ENCODE measurements at places on chromosomes 2 and 18.
A peak's percentile ranks its signal among the peaks of the same experiment; 100 is the strongest.

- no peak for DNase-seq
Observed at GRCh38 chr2:69181806-69182427, 168.9 kb downstream of the ANTXR1 start.

DNA sequence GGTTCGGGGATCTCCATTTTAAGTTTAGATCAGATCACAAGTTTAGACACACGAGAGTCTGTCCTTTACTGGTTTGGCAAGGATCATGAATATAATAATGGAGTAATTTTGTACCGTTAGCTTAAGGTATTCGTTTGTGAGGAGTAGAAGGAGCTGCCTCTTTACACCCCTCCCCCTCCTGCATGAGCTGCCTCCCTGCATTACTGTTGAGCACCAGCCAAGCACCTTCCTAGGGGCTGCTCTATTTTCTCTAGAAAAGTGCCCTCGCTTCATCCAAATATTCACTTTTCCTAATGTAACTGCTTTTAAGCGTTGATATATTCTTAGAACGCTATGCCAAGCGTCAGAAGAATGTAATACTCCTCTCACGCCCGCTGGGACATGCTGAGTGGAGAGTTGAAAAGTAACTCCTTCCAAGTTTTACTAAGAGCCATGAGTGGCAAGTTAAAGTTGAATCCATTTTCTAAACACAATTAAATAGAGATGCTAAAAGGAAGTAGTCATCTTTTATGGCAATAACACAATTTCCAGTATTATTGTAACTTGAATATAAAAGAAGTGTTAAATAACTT, 25.4 kb upstream of the SCN7A start:
- DNase-seq: no peak

DNA sequence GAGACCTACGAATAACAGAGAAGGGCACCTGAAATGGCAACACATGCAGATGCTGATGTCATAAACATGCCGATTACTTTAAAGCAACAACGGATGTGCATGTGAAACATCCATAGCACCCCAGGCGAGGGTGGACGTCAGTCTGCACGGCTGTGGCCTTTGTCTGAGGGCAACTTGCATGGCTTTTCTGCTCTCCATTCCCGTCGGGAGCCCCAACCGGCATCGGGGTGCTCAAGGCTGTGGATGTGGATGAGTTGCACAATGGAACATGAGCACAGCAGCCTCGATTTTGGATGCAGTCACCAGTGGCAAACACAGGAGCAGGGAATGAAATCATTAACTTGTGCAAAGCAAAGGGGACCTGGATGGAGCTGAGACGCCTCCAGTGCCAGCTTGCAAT, 298.2 kb upstream of the SALL3 start:
- DNase-seq: no peak

GRCh38 chr18:452816-453215, 47.7 kb downstream of the COLEC12 start:
- DNase-seq: no peak

DNA sequence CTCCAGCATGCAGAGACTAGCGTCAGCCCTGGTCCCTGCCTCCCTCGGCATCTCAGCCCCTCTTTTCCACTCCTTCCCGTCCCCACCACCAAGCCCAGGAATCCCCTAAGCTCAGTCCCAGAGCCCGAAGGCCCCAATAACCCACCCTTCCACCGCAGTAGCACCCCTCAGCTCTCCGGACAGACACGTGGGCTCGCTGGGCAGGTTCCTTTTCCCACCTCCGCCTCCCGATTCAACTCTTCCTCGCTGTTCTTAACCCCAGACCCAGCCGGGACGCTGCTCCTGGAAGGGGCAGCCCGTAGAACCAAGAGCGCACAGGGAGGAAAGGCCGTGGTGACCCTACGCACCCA, 1.4 kb downstream of the IHH start:
- DNase-seq: peak; percentile 42

DNA sequence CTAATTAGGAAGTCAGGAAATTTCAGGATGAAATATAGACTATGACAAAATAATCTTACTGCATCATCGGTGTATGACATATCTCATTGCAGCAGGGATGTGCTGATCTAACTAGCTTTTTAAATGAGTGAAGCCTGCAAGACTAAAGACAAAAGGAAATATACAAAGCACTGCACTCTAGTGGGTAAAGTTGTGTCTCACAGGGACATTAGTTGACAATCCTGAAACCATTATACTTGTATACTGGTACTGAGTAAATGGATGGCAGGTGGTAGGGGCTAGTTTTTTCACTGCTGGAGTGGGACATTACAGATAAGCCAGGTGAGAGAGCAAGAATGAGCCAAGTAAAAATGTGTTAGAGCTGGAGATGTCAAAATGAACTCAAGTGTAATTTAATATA, 317.5 kb upstream of the RAB6C start:
- DNase-seq: no peak

DNA sequence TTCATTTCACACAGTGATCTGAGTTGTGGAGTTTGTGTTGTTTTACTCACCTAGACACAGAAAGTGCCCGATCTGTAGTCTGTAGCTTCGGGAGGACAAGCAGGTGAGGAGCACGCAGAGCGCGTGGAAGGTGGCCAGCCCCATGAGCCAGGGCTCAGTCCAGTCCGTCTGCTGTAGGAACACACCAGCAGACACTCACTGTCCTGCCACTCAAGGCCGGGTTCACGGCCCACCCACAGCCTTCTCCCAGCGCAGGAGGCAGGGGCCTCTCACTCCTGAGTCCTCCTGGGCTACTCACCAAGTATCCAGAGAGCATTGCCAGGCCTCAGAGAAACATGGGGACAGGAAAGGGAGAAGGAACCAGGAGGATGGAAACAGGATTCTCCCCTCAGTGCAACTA, 1.7 kb downstream of the TMEM18 start:
- no peak for DNase-seq

DNA sequence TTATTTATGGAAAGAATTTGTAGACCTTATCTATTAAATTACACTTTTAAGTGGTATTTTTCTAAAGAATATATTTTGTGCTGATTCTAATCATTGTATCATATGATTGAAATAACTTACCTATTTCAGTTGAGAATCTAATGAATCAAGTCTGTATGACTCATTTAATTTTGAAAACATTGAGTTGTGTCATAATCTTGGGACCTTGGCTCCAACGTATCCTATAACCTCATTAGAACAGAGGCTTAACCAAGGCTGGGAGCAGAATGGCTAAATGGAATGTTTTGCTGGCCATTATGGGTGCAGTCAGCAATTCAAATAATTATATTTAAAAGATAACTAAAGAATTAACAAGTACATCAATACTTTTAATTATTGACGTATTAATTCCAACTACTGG, 19.6 kb upstream of the GULP1 start:
- no peak for DNase-seq

GRCh38 chr2:85959185-85959584, 70.4 kb upstream of the ST3GAL5 start:
- DNase-seq: no peak

DNA sequence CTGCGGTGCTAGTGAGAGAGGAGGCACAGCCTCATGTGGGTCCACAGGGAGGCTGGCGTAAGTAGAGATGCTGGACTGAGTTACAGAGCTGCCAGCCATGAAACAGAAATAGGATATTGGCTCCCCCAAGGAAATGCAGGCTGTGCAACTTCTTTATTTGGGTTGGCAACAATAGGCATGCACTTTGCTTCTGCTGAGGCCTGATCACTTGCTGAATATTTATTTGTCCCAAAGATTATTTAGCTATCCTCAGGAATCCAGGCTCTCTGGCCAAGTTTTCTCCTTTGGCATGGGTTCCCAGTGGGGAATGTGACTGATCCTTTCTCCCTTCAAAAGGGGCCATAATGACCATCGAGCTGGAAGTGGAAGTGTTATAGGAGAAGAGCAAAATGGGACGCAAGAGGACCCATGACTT, 60.0 kb downstream of the MAPK4 start:
- no peak for DNase-seq

GRCh38 chr2:157336137-157337010, 10.8 kb upstream of the ERMN start:
- DNase-seq: peak; percentile 25

GRCh38 chr18:37385846-37386778, 179.5 kb downstream of the CELF4 start:
- DNase-seq: peak; percentile 40

- DNase-seq: peak; percentile 60
Observed at GRCh38 chr2:68251187-68251854, 1.0 kb downstream of the PPP3R1 start.

- no peak for DNase-seq
Observed at GRCh38 chr2:173708806-173709205, 256.4 kb downstream of the SP3 start.

DNA sequence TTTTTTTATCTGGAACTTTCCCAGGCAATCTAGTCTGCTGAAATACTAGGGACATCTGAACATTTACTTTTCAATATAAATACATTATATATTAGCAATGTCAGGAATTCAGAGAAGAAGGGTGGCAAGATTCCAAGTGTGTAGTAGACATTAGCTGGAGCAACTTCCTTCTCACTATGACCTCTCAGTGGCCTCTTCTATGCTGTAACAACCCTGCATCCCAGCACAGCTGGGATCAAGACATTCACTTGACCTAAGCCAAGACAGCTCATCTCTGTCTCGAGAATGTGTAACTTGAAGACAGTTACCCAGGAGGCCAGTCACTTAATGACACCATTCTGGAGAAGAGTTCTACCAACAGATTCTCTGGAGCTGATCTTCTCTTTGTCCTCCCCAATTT, 61.7 kb upstream of the RALBP1 start:
- no peak for DNase-seq

DNA sequence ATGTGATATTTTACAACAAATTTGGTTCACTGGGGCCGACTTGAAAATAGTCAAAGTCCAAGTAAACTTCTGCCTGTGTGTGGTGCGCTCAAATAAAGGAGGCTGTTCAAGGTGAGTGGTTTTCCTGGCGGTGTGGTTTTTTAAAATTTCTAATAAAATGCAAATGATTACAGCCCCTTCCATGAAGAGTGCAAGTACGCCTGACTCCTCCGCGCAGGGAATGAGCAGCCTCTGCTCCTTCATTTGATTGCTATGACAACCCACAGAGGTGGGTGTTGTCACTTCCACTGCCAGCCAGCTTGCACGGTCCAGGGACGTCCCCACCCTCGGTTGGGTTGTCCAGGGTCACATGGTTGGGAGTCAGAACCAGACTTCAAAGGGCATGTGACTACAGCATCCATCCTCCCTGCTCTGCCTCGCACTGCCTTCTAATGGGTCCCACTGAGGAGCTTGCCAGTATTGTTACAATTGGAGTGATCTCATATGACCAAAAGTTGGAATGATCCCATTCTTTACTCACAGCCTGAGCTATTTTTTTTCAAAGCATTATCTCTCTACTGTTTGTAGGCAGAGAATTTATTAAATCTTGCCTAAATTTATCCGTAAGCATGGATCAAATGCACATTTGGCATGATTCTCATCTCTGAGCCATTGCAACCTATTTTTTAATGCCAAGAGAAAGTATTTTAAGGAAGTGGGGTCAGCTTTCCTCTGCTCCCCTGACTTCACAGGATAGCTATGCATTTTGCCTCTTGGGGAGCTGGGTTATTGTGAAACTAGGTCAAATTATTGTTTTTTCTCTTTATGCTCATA, 121.3 kb downstream of the AGAP1 start:
- no peak for DNase-seq

DNA sequence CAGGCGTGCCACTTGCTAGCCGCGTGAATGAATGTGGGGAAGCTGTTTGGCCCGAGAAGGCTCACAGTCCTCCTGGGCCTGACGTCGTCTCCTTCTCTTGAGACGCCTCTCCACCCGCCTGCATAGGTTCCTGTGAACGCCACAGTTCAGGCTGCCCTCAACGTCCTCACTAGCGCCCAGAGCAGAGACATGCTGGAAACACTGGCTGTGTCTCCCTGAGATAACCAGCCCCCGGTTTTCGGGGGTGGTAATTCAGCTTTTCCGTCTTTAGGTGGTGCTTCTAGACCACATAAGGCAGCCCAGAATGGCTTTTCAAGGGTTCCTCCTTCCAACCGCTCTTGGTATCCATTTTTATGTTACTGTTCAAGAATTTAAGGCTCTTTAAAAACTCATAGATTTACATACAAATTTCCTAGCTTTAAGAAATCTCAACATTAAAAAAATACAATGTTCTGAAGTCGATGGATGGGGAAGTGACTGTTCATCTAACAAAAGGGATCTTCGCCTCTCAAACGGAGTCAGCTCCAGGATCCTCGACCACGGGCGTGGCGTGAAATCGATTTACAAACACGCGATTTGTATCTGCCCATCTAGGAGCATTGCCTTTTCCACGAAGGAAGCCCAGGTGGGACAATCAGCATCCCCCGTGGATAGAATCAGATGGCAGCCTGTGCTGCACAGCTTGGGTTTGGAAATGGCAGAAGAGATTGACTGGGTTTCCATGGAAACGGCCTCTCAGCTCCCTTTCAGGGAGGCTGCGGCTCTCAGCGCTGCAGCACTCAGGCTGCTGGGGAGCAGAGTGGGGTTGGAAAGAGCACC, 110.6 kb upstream of the PXDN start:
- DNase-seq: peak; percentile 20

- DNase-seq: peak; percentile 89
Observed at GRCh38 chr2:219249203-219249980, 3.7 kb upstream of the TUBA4B start.

Data from HuH-7 (cell line).